ENCODE measurements at places on chromosomes 4 and X. TPM values are rescaled to one million over a fixed set of nuclear protein-coding genes. Genes with fewer than 3 reads are reported as not detected.

DNA sequence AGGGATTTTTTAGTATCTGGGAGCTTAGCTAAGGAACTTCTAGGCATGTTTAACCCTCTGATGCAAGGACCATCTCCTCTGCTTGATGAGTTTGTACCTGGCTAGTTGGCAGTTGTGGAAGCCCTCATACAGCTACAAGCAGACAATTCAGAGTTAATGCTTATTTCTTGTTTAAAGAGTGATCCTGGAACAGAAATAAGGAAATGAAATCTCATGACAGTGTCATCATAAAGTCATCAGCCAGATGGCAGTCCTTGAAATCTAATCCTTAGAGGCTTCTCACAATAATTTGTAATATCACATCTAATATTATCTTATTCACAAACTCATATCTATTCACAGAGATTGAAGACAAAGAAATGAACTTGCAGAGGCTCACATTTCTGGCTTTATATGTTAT, 581.6 kb upstream of the FTHL17 start:
- DNase-seq: no peak

Gene CTAG2
- not detected for total RNA-seq

GRCh38 chrX:110448459-110448858, 89.8 kb downstream of the RTL9 start:
- no peak for DNase-seq

Gene RIPPLY1
- total RNA-seq: not detected

GRCh38 chrX:1443496-1444075, 9.1 kb downstream of the ASMTL start:
- DNase-seq: no peak

DNA sequence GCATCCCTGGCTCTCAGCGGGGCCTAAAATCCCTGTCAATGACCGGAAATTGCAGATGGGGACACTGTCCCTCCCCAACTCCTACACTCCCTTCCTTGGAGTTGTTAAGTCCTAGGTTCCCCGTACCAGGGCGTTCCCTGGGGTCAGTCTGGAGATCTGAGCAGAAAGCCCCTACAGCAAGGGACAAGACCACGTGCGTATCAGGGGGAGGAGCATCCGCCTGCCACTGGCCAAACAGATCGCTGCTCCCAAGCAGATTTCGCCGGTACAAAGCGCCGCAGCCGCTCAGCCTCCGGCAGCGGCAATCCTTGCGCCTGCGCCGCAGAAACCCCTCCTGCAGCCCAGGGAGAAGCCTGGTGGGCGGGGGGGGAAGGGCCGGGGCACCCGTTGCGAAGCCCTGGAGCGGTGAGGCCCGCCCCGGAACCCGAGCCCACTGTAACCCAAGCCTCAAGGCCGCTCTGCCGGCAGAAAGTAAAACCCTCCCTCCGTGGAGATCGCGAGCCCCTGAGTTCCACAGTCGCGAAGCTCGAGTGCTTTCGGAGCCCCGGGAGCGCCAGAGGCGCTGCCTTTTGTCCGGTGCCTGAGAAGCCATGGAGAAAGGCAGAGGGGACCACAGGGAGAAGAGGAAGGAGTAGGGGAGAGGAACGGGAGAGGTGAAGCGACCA, 2.7 kb downstream of the CRMP1 start:
- DNase-seq: no peak

Gene IL2RG
- total RNA-seq: 8.9 TPM

- no peak for DNase-seq
Measured at GRCh38 chrX:120380699-120381098, 18.8 kb downstream of the ATP1B4 start.

DNA sequence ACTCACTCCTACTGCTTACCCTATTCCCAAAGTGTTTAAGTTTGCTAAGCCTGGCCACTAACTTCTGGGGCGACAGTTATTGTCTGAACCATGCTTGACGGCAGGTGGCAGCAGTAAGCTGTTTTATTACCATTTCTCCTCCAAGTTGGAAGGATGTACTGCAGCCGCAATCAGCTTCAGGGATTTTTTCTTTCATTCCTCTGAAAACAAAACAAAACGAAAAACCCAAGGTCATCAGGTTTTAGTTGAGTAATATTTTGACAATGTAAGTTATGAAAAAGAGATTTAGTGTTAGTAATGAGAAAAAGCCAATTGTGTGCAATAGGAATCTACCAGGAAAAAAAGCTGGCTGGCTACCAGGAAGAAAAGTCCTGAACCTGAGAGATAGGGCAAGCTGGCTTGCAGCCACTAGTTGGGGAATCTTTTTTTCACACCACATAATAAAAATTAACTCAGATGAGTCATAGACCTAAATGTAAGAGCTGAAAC, 13.2 kb upstream of the RAB9B start:
- DNase-seq: peak; percentile 68

Gene HPRT1
- 20.2 TPM for total RNA-seq

Gene USP17L28
- total RNA-seq: not detected

DNA sequence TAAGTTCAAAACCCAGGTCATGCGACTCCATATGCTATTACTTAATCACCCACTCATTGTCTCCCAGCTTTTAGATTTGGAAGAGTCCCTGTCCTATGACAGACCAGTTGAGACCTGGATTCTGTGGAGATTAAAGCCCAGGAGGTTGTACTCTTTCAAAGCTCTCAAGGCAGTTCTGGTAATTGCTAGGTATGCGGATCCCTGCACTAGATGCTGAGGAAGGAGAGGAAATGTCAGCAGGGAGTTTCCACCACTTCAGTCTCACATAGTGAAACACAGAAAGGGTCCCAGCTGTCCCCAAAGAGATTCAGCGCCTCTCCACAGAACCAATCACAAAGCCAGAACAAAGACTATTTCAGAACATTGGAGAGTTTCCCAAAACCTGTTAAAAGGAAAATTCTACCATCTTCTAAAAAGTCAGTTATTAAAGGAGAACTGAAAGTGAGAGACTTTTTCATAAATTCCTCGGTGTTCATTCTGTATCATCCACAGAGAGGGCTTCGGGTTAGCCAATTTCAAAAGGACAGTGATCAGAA, 53.4 kb downstream of the IRF2 start:
- DNase-seq: no peak

- DNase-seq: peak; percentile 38
Measured at GRCh38 chr4:5874811-5875449, 18.0 kb downstream of the CRMP1 start.

- no peak for DNase-seq
Measured at GRCh38 chr4:51880016-51880915, 37.3 kb downstream of the DCUN1D4 start.

Gene PDCL2
- not detected for total RNA-seq

Gene SMIM10
- total RNA-seq: 4.1 TPM

Gene MAGEA9B
- total RNA-seq: not detected

DNA sequence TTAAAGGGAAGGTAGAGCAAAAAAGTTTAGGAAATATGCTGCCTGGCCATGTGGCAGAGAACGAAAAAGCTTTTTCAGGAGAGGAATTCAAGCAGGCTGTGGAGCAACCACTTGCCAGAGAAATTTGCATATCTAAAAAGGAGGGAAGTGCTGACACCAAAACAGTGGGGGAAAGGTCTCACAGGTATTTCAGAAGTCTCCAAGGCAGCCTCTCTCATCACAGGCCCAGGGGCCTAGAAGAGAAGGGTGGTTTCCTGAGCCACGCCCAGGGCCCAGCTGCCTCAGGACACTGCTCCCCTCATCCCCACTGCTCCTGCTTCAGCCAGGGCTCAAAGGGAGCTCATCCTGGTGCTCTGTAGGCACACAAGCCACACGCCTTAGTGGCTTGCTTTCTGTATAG, 29.9 kb upstream of the STS start:
- DNase-seq: no peak

DNA sequence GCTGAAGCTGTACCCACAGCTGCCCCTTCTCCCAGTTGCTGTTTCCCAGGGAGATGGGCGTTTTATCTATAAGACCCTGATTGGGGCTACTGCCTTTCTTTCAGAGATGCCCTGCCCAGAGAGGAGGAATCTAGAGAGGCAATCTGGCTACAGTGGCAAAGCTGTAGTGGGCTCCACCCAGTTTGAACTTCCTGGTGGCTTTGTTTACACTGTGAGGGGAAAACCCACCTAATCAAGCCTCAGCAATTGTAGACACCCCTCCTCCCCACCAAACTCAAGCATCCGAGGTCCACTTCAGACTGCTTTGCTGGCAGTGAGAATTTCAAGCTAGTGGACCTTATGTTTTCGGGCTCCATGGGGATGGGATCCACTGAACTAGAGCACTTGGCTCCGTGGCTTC, 240.4 kb upstream of the AFF2 start:
- no peak for DNase-seq

Gene SPANXA1
- not detected for total RNA-seq

GRCh38 chr4:138450546-138451275, 208.6 kb upstream of the SLC7A11 start:
- DNase-seq: no peak

DNA sequence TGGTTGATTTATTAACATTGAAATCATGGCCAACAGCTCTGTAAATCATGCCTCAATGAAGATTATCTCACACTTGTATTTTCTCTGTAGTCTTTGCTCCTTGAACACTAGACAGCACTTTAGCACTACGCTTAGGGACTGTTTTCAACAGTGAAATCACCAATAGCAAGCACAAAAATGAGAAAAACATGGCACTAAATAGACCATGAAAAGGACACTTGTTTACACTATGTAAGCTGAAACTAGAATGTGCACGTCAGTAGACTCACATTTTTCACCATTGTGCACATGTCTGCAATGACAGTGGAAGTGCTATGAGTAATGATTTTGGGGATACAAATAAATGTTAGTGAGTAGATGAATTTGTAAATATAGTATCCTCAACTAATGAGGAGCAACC, 3.1 kb downstream of the BMP2K start:
- no peak for DNase-seq

DNA sequence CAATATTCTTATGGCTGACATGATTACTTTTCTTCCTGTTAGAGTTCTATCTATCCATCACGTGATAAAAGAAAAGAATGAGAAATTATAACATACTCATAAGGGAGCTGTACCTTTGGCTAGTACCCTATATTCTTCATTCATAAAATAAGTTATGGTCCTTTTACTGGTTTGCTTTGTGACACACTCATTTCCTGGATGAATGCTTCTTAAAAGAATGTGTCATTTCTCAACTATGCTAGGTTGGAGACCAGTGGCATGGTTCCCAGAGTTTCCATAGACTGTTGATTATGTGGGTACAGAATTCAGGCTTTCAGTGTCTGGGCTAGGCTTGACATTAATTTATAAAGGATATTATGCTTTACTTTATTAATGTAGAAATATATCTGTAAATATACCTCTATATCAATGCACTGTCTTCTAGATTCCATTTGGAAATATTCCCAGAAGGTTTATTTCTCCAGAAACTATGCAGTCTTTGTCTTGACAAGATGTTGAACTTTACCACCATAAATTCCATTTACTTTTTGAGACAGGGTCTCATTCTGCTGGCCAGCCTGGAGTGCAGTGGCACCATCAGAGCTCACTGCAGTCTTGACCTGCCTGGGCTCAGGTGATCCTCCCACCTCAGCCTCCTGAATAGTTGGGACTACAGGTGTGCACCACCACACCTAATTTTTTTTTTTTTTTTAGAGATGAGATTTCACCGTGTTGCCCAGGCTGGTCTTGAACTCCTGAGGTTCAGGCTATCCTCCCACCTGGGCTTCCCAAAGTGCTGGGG, 23.8 kb downstream of the NUDT6 start:
- no peak for DNase-seq

Gene VCX3A
- not detected for total RNA-seq

GRCh38 chrX:108053218-108053617, 8.4 kb downstream of the VSIG1 start:
- no peak for DNase-seq

DNA sequence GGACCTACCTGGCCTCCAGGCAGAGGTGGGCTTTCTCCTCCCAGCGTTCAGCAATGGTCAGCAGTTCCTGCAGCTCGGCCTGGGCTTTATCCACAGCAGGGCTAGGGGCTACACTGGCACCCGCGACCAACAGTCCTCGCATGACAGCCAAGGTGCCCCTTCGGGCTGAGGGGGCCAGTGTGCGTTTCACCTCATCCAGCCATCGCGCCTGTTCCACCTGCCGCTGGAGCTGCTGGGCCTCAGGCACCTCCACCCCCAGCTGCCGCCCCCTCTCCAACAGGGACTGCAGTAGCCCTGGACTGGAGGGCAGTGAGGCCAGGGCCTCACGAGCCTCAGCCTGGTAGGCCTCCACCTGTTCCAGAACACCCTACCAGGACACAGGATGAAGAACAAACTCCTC, 28.3 kb downstream of the KDM5C start:
- no peak for DNase-seq

DNA sequence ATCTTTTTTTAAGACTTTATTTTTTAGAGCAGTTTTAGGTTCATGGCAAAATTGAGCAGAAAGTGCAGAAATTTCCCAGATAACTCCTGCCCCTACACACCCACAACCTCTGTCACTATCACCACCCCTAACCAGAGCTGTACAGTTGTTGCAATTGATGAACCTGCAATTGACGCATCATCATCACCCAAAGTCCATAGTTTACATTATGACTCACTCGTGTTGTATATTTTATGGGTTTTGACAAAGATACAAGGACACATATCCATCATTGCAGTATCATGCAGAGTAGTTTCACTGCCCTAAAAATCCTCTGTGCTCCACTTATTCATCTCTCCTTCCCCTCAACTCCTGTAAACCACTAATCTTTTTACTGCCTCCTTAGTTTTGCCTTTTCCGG, 34.5 kb upstream of the WAS start:
- DNase-seq: no peak

DNA sequence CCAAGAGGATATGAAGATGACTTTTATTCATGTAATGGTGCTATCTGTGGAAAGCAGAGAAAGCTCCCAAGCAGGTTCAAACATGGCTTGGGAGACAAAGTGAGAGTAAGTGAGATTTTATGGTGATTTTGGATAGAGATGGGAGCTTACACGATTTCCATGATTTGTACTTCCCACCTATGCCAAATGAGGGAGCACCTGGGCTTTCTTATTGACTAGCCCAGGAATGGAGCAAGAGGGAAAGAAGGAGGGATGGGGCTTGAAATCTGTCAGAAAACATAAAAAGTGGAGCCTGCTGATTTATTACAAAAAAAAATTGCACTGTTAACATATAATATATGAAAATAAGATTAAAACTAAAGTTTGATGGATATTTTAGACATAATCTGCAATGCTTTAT, 703.5 kb upstream of the PABPC4L start:
- DNase-seq: no peak

Gene SLC9B1
- total RNA-seq: 0.81 TPM

GRCh38 chr4:26632916-26633315, 49.0 kb downstream of the TBC1D19 start:
- DNase-seq: no peak

- no peak for DNase-seq
Measured at GRCh38 chr4:184019076-184019475, 114.0 kb downstream of the STOX2 start.

Gene PNCK
- total RNA-seq: 28.3 TPM

Gene MAGEB10
- total RNA-seq: not detected

Gene CXorf51A
- not detected for total RNA-seq

DNA sequence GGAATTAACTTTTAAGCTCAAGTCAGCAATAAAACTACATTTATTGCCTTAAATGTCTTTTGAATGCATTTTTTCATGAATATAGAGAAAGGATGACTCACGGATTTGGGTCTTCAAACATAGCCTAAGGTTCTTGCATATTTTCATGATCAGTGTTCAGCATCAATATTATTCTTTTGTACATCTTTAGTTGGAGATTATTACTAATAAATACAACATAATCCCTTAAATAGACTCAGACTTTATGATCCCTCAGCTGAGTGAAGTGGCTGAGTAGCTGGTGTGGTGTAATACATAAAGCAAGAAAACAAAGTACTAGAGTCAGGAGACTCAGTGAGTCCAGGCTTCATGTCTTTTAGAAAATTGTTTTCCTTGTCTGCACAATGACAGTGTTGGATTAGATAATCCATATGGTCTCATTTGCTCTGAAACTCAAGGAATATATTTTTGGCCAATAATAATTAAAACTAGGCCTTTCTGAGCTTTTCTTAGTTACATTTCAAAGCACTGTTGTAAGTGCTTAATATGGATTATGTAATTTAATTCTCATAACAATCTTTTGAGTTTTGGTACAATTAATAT, 78.3 kb upstream of the UNC5C start:
- DNase-seq: no peak

Measured in mucosa of gallbladder (tissue), 1 donor.